Activated CD8-positive, alpha-beta memory T cell treated with anti-CD3 and anti-CD28 coated beads, Interleukin-2, amount 50 U/mL, for 4 hours (primary cell): ENCODE measurements at places on chromosomes 11 and 22.

DNA sequence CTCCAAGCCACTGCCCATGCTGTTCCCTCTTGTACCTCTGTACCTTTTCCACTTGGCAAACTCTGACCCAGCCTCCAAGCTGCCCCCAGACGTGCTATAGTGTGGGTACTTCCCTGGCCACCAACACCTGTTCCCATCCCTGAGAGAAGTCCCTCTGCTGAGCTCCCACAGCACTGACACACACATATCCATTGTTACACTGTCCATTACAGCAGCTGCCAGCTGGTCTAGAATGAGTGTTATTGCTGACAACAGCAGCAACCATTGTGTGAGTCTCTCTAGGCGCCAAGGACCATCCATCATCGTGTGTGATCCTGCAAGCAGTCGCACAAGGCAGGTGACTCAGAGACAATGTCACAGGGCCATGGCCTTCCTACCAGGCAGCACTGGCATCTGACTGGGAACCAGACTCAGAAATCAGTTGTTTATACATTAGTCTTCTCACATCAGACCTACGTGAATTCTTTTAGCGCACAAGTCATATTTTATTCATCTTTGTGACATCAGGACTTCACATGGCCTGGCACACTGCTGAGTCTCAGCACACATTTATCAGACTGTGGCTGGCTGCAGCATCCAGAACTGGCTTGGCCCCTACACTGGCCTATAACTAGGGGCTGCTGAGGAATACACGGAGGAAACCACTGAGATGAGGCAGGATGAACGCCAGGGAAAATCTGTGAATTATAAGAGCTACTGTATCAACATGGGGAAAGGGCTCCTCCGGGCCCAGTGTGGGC lies 56.4 kb downstream of the SGSM3 start:
- no peak for DNase-seq

- no peak for DNase-seq
These were observed 101.7 kb downstream of the SGSM3 start for GRCh38 chr22:40472051-40472450.

GRCh38 chr11:72173291-72173690 lies 18.6 kb upstream of the FOLR1 start:
- DNase-seq, result no peak

DNA sequence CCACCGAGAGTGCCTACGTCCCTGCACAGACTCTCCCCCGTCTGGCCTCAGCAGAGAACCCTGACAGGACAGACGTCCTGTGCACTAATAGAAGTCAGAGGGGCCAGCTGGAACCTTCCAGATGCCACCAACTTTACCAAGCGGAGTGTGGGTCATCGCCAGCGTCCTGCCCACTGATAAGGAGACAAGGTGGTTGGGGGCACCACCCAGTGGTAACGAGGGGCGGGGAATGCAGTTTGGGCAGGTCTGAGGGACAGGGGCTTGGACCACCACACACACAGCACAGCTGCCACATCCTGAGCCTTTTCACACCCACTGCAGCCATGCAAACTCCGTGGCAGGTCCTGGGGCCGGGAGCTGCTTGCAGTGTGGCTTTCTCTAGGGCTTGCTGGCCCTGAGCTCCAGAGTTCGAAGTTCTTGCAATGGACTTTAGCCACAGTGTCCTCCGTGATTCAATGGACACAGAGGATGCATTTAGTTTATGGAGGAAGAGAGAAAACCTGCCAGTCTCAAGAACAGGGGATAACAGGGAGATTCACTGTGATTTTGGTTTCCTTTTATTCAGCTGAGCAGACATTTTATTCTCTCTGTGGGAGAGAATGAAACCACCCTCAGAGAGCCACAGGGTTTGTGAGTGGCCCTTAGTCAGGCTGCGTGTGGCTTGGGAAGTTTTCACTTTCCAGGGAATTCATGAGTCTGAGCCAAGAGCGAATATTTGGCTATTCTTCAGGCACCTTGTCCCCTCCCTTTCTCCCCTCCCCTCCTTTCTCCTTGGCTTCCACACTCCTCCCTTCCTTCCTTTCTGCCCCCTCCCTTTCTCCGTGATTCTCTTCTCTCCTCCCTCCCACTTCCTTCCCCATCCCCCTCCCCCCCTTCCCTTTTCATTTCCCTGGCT lies 13.1 kb downstream of the MRGPRG start:
- no peak for DNase-seq

DNA sequence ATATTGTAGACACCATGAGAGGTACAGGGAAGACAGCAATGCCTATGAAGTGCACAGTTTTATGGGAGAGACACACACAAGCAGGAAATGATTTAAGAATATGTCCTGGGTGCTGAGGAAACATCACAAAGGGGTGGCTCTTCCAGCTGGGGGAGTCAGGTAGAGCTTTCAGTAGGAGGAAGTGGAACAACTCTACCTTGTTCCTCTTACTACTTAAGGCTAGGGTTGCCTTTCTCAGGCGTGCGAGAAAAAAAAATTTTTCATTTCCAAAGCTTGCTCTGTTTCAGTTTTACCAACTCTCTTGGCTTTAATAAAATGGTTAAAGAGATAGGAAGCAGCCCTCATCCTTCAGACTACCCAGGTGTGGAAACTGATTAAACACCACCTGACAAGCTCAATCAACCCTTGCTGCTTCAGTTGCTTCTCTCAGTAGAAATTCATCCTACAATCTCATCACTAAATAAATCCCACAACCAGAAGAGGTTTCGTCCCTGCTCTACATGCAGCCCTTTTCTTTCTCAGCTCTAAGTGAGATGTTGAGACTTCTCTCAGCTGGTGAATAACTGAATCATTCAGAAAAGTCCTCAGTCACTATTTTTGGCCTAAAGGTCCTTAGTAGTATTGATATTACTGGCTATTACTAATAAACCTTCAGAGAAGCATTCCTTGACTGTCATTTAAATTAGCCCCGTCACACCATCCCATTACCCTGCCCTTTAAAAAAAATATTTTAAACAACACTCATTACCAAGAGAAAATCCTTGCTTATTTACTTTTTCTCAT lies 5.9 kb downstream of the ABTB2 start:
- no peak for DNase-seq

DNA sequence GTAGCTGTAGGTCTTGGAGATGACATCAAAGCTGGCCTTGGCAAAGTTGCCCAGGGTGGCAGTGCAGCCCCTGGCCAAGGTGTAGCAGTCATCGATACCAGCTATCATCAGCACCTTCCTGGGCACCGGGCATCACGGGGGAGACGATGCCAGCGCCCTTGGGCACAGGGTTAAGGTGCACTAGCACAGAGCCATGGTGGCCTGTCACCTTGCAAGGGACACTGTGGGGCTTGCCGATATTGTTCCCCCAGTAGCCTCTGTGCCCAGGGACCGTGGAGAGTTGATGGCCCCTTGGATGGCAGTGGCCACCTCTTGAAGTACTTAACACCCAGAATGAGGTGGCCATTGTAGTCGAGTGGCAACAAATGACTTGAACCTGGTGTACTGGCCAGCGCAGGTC lies 44.4 kb upstream of the FTH1 start:
- DNase-seq, result no peak

GRCh38 chr11:101775033-101775432 lies 139.8 kb upstream of the CEP126 start:
- no peak for DNase-seq

GRCh38 chr11:134333946-134334345 lies 2.2 kb downstream of the GLB1L2 start:
- no peak for DNase-seq

DNA sequence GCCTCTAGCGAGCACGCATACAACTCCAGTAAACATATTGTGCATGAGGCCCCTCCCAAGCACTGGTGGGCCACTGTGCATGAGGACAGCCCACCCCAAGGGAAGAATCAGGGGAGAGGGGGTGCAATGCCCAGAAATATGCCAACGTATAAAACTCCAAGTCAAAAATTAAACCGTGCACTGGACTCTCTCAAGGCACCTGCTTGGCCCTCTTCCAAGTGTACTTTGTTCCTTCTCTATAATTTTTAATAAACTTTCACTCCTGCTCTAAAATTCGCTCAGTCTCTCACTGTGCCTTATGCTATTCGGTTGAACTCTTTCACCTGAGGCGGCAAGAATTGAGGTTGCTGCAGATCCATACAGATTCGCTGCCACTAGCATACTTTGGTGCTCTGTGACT lies 465.3 kb upstream of the TENM4 start:
- DNase-seq, result no peak

- peak; percentile 34 for DNase-seq
These were observed 892 bp downstream of the GDPD5 start for GRCh38 chr11:75524665-75525432.

DNA sequence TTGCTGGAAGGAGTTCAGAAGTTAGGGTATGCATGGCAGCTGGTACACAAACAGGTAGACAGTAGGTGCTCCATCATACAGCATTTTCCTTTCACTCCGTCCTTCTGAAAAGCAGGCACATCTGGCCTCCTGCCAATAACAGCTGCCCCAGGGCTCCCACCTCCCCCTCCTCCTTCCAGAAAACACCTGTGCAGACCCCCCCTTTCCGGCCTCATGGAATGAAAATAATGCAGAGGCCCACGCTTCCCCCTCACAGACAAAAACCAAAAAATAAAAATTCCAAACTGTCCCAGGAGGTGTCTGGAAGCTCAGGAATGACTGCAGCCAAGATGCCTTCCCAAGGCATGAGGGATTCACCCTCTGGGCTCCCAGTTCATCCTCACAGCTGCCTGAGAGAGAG lies 185.5 kb downstream of the MN1 start:
- no peak for DNase-seq

DNA sequence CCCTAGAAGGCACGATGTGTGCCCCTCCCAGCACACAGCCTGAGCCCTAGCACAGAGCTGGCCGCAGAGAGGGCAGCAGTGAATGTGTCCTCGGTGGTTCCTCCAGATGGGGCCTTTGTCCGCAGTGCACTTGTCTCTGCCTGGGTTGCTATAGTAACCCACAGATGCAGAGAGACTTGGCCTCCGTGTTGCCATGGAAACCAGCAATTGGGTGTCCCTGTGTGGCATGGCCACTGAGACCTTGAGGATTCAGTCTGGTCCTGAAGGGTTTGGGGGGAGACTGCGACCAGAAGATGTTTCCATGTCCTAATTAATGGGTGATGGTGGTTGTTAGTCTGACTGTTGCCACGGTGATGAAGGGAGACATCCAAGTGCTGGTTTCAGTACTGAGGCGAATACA lies 42.6 kb upstream of the TUB start:
- DNase-seq, result no peak

- no peak for DNase-seq
These were observed 361.1 kb downstream of the ETS1 start for GRCh38 chr11:128226106-128226716.

DNA sequence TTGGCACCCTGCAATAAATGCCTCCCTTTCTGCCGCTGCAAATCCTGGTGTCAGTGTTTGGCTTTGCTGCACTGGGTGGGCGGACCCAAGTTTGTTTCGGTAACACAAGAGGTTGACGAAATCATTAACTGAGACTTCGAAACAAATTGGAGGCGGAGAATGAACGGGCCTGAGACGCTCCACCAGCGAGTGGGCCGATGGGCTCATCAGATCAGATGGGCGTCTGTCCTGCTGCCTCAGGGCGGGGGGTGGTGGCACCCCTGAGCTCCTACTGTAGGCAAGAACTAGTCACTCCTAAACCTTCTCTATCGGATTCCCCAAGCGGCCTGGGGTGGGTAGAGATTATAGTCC lies 918 bp upstream of the CAPN5 start:
- DNase-seq, result no peak

GRCh38 chr11:92993004-92993403 lies 23.6 kb downstream of the MTNR1B start:
- no peak for DNase-seq

DNA sequence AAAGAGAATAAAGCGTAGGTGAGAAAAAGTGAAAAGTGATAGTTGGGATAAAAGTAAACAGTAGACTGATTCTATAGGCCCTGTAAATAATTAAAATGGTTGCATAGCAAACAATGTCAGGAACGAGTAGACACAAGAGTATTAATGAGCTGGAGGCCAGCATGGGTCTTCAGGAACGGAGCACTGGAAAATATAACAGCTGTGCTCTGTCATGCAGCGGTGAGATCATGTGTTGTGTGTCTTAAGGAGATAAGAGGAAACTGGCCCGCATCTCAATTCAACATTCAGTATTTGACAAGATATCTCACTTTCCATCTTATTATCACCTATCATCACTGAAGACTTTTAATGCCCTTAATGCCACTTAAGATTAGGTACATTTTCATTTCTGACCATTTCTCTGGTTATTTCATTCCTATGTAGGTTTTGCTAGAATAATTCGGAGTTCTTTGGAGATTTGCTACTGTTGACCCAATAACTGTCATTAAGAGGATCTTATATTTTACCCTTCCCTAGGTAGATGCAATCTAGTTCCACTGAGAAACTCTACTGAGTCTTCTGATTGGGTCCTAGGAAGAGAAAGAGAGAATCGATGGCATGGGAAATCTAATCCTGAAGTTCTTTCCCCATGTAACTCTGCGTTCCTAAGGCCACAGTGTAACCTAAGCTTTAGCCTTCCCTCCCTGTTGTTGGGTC lies 35.5 kb upstream of the VWA5A start:
- no peak for DNase-seq

DNA sequence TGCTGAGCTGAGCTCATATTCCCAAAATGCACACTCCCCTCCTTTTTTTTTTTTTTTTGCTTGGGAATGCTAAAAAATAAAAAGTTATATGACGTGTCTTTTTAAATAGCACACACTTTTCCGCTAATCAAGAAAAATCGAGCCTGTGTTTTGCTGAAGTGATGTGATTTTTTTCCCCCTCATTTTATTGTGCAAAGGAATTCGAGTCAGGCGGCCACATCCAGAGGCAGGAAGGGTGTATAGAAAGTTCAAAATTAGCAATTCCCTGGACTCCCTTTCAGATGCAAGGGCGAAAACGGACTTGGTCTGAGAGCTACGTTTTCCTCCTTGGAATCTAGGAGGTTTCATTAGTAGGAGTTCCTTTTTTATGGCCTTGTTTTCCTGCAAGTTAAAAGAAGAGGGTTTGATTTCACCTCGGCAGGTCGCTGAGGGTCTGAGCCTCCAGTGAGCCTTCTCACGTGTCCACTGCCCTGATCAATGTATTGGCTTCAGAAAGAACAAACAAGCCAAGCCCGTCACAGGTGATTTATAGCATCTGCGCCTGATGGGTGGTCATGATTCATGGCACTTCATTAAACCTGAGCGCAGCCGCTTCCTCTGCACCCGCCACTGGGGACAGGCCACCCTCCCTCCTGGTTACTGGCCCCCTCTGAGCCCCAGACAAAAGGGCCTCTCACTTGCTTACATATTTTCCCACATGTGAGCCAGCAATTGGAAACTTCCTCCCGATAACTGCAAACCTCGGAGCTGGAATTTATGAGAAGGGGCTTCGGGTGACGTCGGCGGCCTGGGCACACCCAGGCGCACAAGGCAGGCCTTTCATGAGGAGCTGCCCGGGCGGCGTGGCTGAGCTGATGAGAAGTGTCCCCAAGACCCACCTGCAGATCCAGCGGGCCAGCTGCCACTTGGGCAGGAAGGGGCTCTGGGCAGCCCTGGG lies 64.4 kb upstream of the LINC01488 start:
- DNase-seq, result no peak

- DNase-seq, result no peak
These were observed 15.8 kb downstream of the DGKZ start for GRCh38 chr11:46363031-46363407.

DNA sequence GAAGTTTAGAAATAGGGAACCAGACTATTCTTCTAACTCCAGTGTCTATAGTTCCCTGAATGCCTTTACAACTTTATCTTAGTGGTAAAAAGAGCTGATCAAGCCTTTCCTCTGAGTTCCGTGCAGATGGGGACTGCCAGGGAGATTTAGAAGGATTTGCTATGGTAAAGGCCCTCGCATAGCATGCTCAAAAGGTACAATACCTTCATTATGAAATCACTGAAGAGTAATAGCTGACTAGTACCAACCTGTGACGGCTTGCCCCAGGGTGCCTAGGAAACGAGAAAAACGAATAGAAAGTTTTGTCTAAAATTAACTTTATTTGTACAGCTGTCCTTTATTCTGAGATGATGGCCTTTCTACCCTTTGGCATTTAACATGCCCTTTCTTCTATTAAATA lies 150.1 kb upstream of the ARHGAP42 start:
- DNase-seq, result no peak
